Right lobe of liver (tissue), 6 donors: ENCODE measurements at places on chromosomes 6 and 20.

DNA sequence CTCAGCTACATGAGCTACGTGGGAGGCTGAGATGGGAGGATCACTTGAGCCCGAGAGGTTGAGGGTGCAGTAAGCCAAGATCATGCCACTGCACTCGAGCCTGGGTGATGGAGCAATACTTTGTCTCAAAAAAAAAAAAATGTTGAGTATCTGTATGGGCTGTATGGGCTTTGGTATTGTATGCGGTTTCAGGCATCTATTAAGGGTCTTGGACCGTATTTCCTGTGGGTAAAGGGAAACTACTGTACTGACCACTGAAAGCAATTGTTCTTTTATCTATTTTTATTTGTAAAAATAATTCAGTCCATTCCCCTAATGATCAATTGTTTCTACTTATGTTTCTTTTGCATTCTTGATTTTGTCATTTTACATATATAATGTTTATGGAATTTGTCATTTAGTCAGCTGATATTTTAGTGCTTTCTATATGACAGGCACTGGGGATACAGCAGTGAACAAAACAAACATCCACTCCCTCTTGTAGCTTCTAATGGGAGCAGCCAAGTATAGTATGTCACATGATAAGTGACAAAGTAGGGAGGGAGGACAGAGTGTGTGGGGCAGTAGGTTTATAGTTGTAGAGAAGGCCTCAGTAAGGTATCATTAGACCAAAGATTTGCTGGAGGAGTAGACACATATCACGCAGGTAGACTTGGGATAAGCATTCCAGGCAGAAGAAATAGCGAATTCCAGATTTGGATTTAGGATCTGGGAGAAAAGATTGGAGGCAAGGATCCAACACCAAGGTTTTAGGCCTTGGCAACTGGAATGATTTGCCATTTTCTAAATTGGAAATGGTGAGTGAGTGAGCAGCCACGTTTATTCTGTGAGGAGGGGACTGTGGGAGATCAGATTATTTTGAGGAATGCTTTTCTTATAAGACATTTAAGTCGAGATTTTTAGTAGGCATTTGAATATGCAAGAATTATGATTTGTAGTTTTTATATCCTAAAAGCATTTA lies 6.0 kb downstream of the PCMT1 start:
- no peak for DNase-seq

- DNase-seq, result peak; percentile 56
Measured at GRCh38 chr6:41560431-41561192, 14.4 kb downstream of the FOXP4 start.

DNA sequence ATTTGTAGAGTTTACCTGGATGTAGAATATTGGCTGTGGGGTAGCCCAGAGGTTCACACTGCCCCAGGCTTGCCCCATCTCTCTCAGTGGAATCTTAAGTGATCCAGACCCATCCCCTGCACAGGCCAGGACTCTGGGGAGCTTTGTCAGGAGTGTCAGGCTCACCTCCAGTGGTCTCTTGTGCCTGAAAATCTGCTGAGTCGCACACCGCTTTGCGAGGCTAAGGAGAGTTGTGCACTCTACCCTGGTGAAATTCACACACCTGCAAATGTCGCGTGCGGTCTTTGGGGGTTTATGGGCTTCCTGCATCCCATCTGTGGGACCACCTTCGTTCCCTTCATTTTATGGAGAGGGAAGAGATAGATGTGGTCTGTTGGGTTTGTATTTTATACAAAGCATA lies 63.6 kb upstream of the KIF25 start:
- DNase-seq, result no peak

GRCh38 chr6:113719064-113719463 lies 138.1 kb upstream of the MARCKS start:
- no peak for DNase-seq

- no peak for DNase-seq
Measured at GRCh38 chr6:155985660-155986138, 530.1 kb upstream of the NOX3 start.

GRCh38 chr20:11810311-11811083 lies 107.2 kb upstream of the BTBD3 start:
- no peak for DNase-seq

DNA sequence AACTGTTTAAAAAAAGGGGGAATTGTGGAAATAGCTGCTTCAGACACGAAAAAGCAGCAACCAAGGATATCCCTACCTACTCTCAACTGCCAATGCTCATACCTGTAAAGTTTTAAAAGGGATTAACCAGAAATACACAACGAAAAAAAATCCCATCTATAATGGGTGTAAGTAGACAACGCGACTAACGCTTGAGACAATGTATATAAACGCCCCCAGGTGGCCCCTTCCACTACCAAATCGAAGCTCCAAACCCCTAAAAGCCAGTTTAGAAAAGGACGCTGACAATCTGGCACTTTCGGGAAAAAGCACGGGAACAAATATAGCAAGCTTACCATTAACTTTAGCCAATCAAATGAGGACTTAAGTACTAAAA lies 94.5 kb upstream of the BTN3A2 start:
- DNase-seq, result no peak

- DNase-seq, result peak; percentile 76
Measured at GRCh38 chr6:49550492-49551077, at the start of gene C6orf141. Gene C6orf141 (plus strand): TSS chr6:49550668. CDS start chr6:49550793, 125 bp downstream.

- no peak for DNase-seq
Measured at GRCh38 chr6:126341126-126341525, 1.2 kb downstream of the CENPW start.
